ENCODE measurements at places on chromosomes 4 and X.

- no peak for DNase-seq
Measured at GRCh38 chr4:149765630-149766029, 50.0 kb downstream of the IQCM start.

DNA sequence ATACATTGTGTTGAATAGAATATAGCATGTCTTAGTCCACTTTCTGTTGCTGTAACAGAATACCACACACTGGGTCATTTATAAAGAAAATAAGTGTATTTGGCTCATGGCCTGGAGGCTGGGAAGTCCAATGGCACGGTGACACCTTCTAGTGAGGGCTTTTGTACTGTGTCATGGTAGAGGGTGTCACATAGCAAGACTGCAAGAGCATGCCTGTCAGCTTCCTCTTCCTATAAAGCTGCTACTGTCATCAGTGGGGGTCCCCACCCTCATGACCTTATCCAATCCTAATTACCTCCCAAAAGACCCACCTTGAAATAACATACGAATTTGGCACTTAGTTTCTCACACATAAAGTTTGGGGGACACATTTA lies 193.2 kb downstream of the PTTG2 start:
- no peak for DNase-seq

GRCh38 chr4:81204571-81204970 lies 10.5 kb downstream of the PRKG2 start:
- no peak for DNase-seq

GRCh38 chr4:52838729-52839586 lies 23.2 kb upstream of the RASL11B start:
- no peak for DNase-seq

DNA sequence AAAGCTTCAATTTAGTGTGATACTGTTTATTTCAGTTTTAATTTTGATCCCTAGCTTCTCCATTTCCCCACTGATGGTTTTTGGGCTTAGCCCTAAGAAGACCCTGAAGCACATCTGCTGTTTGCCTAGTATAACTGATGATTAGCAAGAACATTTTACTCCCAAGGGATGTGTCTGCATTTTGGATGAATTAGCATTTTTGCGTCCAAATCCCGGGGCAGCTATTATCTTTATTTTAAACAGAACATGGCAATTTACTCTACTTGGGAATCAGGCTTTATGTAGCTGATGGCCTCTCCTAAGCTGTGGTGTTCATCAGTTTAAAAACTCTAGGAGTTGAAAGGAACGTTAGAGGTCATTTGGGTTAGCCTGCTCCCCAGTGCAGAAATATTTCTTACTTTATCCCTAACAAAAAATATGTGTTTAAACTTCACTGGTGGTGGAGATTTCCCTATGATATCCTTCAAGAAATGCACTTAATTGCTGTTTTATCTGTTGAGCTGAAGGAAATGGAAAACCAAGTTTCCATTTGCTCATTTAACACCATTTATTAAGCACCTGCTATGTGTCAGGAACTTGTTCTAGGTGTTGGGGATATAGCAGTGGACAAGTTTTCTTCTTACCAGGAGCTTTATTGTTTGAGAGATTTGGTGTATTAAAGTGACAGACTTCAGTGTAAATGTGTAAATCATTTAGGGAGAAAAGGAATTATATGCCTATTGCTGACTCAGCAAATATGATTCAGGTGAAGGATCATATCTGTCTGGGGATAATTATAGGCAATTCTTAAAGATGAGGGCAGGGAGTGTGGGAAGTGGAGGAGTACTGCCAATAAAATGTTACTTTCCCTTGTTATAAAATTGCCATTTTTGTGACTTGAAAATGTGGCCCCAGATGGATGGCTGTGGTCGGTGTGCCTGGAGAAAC lies 3.4 kb downstream of the SEPTIN11 start:
- no peak for DNase-seq

DNA sequence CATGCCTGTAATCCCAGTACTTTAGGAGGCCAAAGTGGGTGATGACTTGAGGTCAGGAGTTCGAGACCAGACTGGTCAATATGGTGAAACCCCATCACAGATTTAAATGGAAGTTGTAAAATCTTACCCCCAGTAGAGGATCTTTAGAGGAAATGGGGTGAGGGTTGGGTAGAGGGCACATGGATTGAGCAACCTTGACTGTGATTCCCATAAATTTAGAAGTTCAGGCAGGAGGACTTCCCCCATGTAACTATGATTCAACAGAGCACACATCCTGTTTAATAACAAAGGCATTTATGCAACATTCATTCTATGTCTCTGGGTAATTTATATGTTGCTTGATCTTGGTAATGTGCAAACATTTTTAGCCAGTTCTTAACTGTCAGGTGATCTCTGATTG lies 143.1 kb downstream of the RBM47 start:
- no peak for DNase-seq
